HT1080 (cell line): ENCODE measurements at places on chromosomes 6 and 20. TPM values are rescaled to one million over a fixed set of nuclear protein-coding genes. Genes with fewer than 3 reads are reported as not detected.
A peak's percentile ranks its signal among the peaks of the same experiment; 100 is the strongest.

DNA sequence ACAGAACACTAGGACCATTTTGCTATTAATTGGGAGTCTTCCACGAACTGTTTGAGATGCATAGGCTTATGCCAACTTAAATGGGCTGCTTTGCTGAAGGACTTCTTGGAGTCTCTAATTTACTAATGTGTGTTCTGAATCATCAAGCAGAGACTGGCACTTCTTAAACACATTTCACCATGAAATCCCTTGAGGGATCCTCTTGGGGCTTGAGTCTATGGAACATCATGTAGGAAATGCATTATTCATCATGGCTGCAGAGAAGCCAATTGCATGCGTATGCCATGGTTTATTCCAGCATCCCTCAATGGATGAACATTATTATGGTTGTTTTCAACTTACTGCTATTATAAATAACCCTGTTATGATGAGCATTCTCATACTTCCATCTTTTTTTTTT is 73.4 kb downstream of the FGD2 start:
- DNase-seq = no peak

GRCh38 chr20:52948491-52948890 is 23.7 kb upstream of the TSHZ2 start:
- no peak for DNase-seq

GRCh38 chr6:113414511-113414910 is 442.6 kb upstream of the MARCKS start:
- peak; percentile 77 for DNase-seq

DNA sequence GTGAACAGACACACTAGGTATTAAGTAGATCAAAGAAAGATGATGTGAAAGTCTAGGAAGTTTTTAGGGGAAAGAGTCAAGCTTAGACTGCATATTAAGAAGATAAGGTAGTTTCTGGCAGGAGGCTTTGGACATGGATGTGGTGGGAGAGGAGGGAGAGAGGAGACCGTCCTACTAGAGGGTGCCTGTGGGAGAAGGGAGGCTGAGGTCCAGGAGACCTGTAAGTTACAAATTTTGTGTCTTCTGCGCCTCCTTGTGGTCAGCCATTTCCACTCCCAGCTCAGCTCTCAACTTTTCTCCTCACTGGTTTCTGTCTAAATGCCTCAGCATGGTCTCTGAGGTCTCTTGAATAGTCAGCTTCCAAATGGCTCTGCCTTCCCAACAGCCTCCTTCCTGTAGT is 193.5 kb downstream of the UNC5CL start:
- peak; percentile 69 for DNase-seq

DNA sequence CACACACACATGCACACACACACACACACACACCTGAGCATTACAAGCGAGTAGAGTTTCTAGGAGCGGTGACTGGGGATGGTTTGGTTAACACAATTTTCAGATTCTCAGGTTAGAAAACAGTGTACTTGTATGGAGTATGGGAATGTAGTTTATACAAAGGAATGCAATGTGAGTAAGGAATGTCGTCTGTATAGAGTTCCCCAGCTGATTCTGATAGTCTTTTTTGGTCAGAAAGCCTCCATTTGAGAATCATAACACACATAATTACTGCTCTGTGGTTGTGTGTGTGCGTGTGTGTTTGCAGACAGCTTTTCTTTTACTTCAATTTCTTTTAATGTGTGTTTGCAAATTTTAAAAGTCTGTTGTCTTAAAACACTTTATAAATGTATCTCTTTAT is 93.2 kb downstream of the MYO6 start:
- DNase-seq = no peak

Gene HLA-DRB1
- not detected in 2 replicates for total RNA-seq

Gene ZC3H12D
- 0.07 and 0.16 TPM in 2 replicates for total RNA-seq

Gene WFDC5
- not detected in 2 replicates for total RNA-seq

Gene UBD
- not detected in 2 replicates for total RNA-seq

Gene SCUBE3
- total RNA-seq = 0.84 and 1.0 TPM in 2 replicates

Gene AIF1
- total RNA-seq = not detected in 2 replicates
